MCF 10A (cell line): ENCODE measurements at places on chromosomes 12 and 14.

- DNase-seq, result no peak
Observed at GRCh38 chr14:96584907-96585671, 82.9 kb downstream of the PAPOLA start.

- no peak for DNase-seq
Observed at GRCh38 chr14:24990050-24990449, 59.9 kb downstream of the STXBP6 start.

DNA sequence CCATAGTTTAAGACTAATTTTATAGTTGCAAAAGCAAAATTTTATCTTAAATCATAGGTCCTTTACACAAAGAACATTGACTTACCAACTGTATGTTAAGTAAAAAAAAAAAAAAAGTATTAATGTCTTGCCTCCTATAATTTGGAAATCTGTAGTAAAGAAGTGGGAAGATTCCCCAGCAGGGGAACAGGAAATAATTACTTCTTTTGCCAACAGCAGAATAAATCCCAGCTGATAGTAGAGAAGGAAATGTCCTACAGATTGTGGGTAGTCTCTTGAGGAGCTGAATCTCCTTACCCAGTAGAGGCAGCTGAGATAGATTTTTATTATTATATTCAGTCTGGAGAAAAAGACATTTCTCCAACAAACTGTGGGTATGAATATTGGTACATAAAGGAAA, 193.7 kb downstream of the SLC6A15 start:
- no peak for DNase-seq

- no peak for DNase-seq
Observed at GRCh38 chr12:14989790-14990189, 16.9 kb downstream of the PDE6H start.

GRCh38 chr12:108565976-108566375, 3.6 kb downstream of the ISCU start:
- DNase-seq, result peak; percentile 95
